Stimulated activated CD8-positive, alpha-beta memory T cell treated with anti-CD3 and anti-CD28 coated beads, Interleukin-4, amount 100 ng/mL, for 48 hours (primary cell): ENCODE measurements at places on chromosomes 16 and 17.
A peak's percentile ranks its signal among the peaks of the same experiment; 100 is the strongest.

- DNase-seq: no peak
These were observed 299.3 kb downstream of the XYLT1 start for GRCh38 chr16:17171250-17172143.

GRCh38 chr17:48618256-48618896 lies 3.3 kb upstream of the HOXB8 start:
- DNase-seq: peak; percentile 92

- no peak for DNase-seq
These were observed 47.5 kb downstream of the FOXL1 start for GRCh38 chr16:86625821-86626220.

DNA sequence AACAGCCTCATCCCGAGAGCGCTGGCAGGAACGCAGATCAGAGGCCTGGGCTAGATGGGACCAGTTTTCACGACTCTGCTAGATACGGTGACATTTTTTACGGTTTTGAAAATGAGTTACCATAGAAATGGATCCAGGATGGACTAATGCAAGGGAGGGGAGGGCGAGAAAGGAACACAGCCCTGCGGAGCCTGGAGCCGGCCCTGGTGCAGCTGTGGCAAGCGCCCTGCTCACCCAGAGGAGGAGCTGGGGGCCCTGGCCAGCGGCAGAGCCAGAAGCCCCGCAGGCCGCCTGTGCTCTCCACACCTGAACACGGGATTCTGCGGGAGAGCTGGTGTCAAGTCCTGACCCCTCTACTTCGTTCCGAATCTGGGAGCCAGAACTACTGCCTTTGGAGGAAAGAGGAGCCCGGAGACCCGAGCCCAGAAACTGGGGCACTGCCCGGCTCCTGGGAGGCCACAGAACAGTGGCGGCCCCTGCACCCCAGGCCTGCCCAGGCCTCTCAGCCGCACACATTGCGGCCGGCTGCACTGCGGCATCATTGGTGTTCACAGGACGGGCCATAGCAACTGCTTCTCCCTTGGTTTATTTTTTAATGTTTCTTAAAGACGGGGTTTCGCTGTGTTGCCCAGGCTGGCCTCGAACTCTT lies 88.6 kb upstream of the CHMP6 start:
- no peak for DNase-seq

DNA sequence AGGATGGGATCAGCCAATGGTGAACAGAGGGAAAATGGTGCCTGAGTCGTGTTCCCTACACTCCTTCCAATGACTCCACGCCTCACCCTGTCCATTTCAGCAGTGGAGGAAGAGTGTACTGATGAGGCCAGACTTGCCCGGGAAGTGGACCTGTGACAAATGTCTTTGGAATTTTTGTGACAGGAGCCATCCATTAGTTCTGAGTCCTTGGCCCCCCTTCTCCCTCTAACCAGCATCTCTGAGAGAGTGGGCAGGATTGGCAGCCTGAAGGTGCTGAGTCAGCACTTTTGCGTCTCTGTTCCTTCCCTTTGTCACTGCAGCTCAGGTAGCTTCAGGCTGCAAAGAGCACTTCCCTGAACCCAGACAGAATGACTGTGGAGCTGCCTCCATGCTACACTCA lies 30.8 kb downstream of the BEAN1 start:
- no peak for DNase-seq

DNA sequence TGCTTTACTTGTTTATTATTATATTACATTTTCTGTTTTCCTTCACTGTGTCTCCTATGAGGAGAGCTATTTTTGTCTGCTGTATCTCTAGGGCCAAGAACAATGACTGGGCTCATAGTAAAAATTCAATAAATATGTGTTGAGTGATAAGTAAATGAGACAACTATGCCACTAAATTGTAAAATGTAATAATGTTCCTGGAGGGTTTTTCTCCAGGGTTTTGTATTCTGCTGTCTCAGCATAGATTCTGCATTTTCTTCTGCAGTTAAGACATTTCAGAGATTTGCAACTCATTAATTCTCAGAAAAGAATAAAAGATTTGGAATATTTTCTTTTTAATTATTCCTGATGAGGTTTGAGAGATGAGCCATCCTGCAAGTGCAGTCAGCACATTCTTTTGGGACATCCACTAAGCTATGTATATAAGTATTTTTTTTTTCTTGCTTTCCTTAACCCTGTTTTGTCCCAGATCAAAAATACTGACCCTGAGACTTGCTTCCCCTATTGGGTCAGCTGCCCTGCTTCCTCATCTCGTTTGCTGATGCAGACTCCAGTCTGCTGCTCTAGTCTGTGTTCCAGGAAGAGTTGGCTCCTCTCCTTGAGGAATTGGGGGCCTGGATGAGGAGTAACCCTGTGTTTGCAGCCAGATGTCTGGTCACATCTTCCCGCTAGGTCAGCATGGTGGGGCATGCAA lies 122.9 kb downstream of the ABCA8 start:
- no peak for DNase-seq

- no peak for DNase-seq
These were observed 16.8 kb downstream of the CHP2 start for GRCh38 chr16:23771642-23772041.

DNA sequence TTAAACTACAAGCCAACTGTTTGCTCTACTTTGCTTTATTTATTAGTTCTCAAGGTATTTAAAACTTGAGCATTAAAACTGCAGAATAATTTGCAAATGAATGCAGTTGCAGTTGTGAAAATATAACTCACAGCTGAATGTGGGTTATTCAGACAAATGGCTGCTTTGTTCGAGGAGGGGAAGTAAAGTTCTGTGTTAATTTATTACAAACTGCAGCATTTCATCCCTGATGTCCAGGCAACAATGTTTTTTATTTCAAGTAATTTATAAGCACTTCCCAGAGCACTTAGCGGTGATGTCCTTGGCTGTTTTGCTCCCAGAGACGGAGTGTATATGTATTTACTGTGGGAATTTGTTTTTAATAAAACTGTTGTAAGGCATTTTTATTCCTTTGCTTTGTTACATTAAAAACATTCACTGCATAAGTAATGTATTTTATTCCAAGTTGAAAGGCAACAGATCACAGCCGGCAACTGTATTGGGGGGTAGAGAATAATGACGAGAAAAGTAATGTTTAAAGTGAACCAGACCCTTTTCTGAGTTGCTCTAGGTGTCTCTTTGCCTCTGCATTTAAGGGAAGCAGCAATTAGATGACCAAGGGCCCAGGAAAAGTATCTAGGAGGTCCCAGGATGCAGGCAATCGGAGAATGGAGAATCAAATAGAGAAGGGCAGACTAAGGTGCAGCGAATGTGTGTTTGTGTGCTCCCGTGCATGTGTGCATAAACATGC lies 291.2 kb upstream of the SALL1 start:
- DNase-seq: no peak

DNA sequence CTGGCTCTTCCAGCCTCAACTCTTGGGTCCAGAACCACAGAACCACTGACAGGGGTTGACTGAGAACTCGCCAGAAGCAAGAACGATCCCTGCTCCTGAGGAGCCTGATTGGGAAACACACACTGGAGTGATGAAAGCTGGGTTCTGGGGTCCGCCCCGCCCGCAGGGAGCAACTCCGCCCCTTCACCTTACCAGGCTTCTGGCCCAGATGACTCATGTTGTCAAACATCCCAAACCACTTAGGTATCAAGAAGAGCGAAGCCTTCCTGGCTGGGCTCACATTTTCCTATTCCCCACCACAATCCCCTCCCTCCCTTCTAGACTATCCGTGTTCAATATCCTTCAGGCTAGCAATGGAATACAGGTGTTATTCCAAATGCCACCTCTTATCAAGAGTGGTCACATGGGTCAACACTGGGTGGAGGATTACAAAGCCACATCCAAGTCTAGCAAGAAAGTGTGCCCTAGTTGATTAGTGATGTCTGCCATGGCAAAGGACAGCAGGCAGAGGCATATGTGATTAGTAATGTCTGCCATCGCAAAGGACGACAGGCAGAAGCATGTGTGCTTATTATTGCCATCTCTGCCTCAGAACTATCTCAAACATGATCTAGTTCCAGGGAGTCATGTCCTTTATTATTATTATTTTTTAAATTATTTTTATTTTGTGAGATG lies 70.5 kb downstream of the TIMM22 start:
- no peak for DNase-seq

DNA sequence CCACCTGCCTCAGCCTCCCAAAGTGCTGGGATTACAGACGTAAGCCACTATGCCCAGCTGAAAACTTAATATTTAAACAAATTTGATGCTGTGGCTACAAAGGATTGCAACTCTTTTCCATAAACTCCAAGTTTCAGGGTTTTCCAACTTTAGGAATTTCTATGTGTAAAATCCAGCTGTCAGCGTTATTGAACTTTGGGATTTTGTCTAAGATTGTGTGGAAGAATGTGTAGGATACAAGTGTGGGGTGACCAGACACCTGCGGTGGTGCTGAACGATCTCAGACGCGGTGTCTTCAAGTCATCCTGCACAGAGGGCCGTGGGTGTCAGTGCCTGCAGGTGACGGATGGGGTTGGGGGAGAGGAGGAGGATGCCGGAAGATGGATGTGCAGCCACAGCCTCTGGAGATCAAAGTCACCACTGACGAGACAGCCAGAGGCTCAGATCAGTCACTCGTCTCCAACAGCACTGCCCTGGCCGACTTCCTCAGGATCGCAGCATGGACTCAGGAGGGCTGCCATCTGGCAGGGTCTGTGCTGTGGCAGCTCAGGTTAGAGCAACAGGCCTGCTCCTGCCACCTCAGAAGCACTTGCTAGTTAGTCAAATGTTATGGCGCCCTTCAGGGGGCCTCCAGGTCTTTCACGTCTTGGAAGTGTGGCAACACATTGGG lies 13.0 kb downstream of the ACSF3 start:
- no peak for DNase-seq

DNA sequence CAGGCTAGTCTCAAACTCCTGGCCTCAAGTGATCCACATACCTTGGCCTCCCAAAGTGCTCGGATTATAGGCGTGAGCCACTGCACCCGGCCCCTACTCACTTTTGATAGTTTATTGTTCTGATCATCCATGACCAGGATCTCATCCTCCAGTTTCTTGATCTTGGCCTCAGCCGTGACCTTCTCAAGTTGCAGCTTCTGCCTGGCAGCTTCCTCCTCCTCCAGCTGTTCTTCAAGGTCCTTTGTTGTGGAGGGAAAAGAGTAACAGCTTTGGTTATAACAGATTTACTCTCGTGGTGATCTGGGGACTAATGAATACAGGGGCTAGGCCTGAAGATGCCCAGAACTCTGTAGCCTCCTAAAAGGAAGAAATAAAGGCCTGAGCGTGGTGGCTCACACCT lies 89.9 kb downstream of the NDE1 start:
- no peak for DNase-seq

DNA sequence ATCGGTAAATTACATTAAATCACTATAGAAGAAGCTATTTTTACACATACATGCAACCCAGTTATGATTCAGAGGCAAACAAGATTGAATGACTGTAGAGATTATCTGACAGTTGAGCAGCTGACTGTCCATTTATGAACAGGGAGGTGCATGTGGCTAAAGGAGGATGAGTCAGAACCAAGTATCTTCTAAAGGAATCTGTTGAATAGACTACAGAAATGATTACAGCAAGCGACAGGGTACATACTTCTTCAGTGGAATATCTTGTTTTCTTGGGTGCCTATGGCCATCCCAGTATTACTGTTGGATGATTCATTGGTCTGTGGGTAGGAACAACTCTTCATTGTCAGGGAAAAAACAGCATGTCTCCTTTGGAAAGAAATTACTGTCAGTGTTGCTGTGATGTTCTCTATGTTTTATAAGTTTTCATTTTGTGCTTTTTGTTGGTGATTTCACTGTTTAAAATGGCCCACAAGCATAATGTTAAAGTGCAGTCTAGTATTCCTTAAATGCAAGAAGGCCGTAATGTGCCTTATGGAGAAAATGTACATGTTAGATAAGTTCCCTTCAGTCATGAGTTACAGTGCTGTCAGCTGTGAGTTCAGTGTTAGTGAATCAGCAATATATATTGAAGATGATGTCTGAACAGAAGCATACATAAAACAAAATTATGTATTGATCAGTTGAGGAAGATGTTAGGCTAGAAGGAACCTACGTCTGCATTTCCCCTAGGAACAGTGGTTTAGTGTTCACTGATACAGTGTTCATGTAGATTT lies 27.0 kb downstream of the CBFB start:
- no peak for DNase-seq

- DNase-seq: no peak
These were observed 211.7 kb downstream of the ZFHX3 start for GRCh38 chr16:72836181-72836580.
